ENCODE measurements at places on chromosomes 3 and 15. TPM values are rescaled to one million over a fixed set of nuclear protein-coding genes. Genes with fewer than 3 reads are reported as not detected.

Gene PRICKLE2
- 3.6 TPM for total RNA-seq

Gene MESP2
- 0.15 TPM for total RNA-seq

Gene PHLDB2
- 34.2 TPM for total RNA-seq

Gene REC114
- total RNA-seq: not detected

Gene FGF12
- 0.63 TPM for total RNA-seq

Gene AGBL1
- not detected for total RNA-seq

Gene GOLGA6L7
- not detected for total RNA-seq

Gene CPNE9
- total RNA-seq: not detected

Gene PIK3R4
- total RNA-seq: 19.9 TPM

Gene CD80
- 0.23 TPM for total RNA-seq

Gene USP50
- 0.43 TPM for total RNA-seq

Gene SLC2A2
- 351 TPM for total RNA-seq

Gene ALDH1A3
- total RNA-seq: 4.0 TPM

Gene HESX1
- total RNA-seq: 0.75 TPM

Gene ZNF620
- 1.0 TPM for total RNA-seq

Gene EFL1
- total RNA-seq: 6.7 TPM

Gene FOXL2
- 0.10 TPM for total RNA-seq

Gene CAMK2N2
- 0.43 TPM for total RNA-seq

Gene RTP1
- total RNA-seq: not detected

Gene NOX5
- total RNA-seq: 0.13 TPM

Gene ZIC4
- total RNA-seq: 0.45 TPM

Gene HYAL1
- total RNA-seq: 140 TPM

Gene GABRR3
- total RNA-seq: not detected

Gene MEX3B
- 0.43 TPM for total RNA-seq
